ENCODE measurements at places on chromosomes 12 and 14.

GRCh38 chr12:62758216-62758615 lies 176.7 kb downstream of the PPM1H start:
- peak; percentile 98 for ATAC-seq

DNA sequence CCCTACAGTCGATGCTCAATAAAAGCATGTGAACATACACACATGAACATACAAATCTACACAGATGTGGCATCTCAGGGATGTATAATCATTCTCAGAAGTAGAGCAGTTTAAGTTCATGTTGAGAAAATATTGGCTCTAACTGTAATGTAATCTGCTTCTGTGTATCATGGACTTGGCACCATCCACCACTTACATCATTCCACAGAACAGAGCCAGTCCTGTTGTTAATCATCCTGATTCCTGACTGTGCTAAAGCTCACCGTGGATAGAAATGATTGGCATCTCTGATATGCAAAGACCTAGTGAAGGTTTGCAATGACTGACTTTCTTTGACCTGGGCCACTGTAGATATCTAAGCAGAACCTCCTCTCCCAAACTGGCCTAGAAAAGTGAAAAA lies 1141.3 kb downstream of the BCL11B start:
- no peak for ATAC-seq

DNA sequence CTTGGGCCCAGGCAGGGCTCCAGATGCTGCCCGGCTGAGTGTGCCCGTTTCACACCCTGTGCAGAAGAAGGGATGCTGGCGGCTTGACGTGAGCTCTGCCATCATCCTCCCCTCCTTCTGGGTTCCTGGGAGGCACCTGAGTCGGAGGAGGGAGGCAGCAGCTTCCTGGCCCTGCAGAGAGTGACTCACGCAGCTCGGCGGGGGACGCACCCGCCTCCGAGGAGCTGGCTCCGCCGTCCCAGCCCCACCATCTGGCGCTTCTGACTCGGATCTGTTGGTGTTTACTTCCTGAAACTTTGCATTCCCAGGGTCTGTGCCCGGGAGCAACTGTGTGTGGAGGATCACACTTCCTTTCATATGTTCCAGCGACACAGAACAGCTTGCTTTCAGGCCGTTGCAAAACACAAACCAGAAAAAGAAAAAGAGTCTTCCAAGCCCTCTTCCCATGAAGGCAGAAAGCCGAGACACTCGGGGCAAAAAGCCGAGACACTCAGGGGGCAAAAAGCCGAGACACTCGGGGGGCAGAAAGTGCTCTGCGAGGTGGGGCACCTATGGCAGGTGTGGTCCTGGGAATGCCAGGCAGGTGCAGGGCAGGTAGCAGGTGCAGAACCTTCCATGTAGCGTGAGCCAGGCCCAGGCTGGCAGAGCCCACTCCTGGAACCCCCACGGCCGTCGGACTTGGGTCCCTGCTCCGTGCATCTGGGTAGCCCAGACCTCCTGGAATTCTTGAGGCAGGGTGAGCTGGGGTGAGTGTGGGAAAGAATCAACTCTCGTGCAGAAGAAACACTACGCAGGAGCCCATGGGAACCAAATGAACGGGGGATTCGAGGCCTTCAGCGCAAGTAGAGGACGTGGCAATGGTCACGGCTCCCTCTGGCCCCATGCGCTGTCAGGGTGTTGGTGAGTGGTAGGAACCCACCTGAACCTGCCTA lies 27.6 kb upstream of the GALNT9 start:
- peak; percentile 90 for ATAC-seq

- ATAC-seq, result no peak
Observed at GRCh38 chr14:103052407-103052806, 4.9 kb downstream of the CDC42BPB start.

DNA sequence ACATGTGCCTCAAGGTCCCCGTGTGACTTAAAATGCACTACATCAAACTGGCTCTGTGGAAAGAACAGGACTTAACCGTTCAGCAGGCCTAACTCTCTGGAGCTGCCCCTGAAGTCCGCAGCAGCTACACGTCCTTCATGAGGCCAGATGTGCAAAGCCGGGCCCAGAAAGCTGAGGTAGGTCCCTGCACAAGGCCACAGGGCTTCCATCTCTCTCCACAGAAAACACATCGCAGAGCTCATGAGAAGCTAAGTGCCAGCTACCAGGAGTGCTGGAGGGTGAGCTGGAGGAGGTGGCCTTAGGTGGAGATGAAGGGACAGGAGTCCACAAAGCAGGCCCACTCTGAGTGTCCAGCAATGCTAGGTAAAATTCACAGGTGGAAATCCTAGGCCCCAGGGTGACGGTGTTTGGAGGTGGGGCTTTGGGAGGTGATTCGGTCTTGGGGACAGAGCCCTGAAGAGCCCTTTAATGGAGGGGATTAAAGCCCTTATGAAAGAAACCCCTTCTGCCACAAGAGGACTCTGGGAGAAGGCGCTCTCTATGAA lies 52.4 kb downstream of the VCPKMT start:
- ATAC-seq, result no peak

GRCh38 chr12:109356577-109356976 lies 8.9 kb downstream of the MYO1H start:
- ATAC-seq, result no peak

- ATAC-seq, result no peak
Observed at GRCh38 chr14:61558271-61558670, 137.0 kb upstream of the HIF1A start.

DNA sequence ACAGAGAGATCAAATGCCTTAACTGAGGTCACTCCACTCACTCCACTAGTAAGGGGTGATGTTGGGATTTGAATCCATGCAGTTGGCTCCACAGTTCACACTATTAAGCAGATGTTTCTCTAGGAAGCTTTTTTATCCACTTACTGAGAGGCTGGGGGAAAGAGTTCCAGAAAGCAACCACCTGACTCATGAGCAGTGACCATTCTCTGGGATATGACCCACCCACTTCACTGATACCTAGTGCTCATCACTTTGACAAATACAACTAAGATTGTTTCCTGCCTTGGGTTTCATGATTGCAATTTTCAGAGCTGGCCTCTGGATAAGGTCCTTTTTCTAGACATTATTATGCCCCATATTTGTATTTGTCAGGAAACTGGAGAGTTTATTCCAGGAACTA lies 152.1 kb upstream of the PLEKHG7 start:
- no peak for ATAC-seq

GRCh38 chr12:116515684-116516083 lies 43.5 kb upstream of the MAP1LC3B2 start:
- no peak for ATAC-seq

DNA sequence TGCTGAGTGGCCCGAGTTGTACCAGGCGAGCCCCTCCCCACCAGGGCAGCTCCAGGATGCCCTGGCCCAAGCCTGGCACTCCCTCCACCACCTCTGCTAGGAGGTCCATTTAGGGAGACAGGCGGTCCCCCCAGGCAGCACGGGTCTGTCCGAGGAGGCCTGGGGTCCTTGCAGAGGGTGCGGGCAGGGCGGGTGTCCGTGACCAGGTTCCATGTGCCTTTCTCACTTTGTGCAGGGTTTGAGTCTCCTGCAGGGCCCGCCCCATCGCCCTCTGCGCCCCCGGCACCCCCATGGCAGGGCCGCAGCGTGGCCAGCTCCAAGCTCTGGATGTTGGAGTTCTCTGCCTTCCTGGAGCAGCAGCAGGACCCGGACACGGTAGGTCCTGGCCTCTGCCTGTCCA lies 56.8 kb upstream of the TSPAN9 start:
- no peak for ATAC-seq

DNA sequence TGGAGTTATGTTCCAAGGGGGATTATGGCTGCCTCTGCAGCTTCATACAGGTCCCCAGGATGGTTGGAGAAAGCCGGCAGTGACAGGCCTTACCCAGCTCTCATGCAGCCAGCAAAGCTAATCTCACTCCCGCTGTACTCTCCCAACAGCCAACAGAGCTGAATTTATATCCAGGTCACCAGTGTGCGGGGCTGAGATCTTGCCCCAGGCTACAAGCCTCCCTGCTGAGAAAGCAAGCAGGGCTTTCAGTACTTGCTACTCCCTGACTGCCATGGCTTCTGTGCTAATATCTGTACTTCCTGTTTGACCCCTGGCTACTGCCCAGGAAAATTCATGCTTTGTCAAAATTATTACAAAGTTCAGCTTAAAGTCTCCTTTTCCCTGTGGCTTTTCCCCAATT lies 92.9 kb downstream of the ATP23 start:
- no peak for ATAC-seq

DNA sequence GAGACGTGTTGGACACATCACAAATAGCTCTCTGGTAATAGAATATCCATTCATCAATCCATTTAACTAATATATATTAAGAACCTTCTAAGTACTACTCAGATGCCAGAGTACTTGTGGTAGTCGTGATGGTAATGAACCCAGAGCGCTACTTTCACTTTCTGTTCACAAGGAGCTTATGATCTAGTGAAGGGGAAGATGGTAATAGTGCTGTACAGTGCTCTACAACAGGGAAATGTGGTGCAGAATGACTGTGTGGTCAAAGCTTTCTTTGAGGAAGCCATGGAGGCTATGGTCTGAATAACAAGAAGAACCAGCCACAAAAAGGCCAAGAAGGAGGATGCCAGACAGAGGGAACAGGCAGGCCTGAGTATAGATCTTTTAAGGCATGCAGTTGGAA lies 212.0 kb downstream of the PTPRO start:
- ATAC-seq, result no peak

DNA sequence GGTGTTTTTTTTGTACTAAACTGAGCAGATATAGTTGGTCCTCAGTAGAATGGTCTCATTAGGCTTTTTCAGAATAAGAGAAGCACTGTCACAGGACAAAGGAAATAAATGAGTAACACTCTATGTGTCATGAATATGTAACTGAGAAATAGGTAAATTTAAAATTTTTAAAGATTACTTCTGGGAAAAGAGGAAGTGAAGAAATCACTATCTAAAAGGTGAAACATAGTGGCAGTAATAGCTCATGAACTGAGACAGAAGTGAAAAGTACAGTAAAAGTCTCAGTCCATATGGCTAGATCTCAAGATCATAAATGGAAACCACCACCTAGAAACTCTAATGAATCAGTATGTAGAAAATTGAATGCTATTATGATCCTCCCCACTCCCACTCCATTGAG lies 89.3 kb upstream of the TTC7B start:
- ATAC-seq, result no peak

DNA sequence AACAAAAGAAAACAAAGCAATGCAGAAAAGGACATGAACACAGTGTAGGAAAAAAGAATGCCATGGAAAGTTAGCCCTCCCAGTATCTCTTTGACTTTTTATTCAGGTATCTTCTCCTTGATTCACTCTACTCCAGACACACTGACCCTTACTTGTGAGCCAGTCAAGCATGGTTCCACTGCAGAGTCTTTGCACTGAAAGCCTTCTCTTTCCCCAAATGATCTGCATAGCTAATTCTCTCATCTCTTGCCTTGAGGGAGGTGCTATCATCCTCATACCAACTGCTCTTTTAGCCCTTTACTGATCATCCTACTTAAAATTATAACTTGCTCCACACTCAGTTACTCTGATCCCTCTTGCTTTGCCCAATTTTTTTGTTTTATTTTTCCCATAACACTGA lies 101.2 kb upstream of the SLC16A7 start:
- ATAC-seq, result no peak

- no peak for ATAC-seq
Observed at GRCh38 chr12:43653917-43654316, 101.9 kb upstream of the ADAMTS20 start.

- no peak for ATAC-seq
Observed at GRCh38 chr14:105091517-105092170, 26.4 kb upstream of the GPR132 start.

GRCh38 chr12:128707488-128707887 lies 116.3 kb downstream of the SLC15A4 start:
- ATAC-seq, result no peak

GRCh38 chr14:64948612-64949210 lies 6.2 kb upstream of the GPX2 start:
- ATAC-seq, result no peak

DNA sequence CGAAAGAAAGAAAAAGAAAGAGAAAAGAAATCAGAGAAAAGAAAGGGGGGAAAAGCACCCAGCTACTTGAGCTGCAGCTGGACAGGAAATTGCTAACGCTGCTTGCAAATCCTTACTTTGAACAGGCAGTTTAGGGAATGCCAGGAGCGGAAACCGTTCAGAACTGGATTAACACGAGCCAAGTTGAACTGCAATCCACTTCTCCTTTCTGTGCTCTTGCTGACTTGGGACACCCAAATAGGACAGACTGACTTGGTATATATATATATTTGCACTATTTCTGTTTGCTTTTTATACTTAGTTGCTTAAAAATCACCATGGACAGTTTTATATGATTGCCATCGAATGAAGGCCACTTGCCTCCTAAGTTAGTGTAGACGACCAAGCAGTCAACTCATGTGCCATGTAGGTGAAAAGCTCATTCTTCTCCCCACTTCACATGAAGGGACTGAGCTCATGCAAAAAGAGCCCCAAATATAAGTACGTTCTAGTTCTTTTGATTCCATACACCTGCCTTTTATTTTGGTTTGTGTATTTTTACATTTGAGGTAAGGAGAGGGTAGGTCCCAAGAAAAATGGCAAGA lies 5.5 kb downstream of the DUSP6 start:
- peak; percentile 6 for ATAC-seq

GRCh38 chr14:92411941-92412340 lies 89.0 kb downstream of the SLC24A4 start:
- ATAC-seq, result no peak

- no peak for ATAC-seq
Observed at GRCh38 chr14:21771671-21772070, 98.1 kb upstream of the OR4E1 start.

GRCh38 chr12:121530600-121531355 lies 50.0 kb downstream of the KDM2B start:
- peak; percentile 64 for ATAC-seq

DNA sequence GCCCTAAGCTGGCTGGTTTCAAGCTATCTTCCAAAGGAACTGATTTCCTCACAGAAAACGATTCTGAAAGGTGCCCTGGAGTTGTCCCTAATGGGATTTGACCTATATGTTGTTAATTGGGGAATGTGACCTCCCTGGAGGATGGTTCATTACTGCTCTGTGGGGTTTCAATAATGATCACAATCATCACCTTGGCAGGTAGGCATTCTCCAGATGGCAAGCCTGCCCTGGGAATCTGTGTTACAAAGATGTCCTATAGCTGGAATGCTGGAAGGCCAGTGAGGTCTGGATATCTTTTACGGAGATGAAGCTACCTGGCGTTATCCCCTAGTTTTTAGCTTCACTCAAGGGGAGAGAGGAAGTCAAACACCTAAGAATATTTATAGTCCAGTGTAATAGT lies 167.6 kb downstream of the TTC8 start:
- ATAC-seq, result no peak

DNA sequence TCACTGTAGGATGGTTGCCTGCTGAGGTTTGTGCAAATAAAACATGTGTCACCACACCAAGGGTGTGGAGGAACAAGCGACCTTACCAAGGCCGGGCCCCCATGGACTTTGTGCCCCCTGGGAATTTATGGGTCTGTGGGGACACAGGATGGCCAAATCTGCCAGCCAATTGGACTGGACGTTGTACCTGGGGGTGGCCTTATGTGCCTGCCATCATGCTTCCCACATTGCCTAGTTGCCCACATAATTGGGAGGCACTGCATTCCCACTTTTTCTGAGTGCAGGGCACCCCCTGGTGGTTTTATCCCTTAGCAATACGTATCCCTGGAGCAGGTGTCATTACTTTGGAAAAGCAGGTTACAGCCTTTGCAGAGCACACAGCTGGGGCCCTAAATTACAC lies 92.6 kb upstream of the TMPO start:
- ATAC-seq, result no peak

GRCh38 chr14:95701846-95702221 lies 12.1 kb downstream of the TCL1A start:
- ATAC-seq, result no peak

GRCh38 chr14:68780358-68781160 lies 12.3 kb downstream of the ZFP36L1 start:
- peak; percentile 84 for ATAC-seq
